Left renal pelvis (tissue), 4 donors: ENCODE measurements at places on chromosomes 12 and 14.

GRCh38 chr14:26926585-26926984, 328.8 kb upstream of the NOVA1 start:
- DNase-seq = no peak

GRCh38 chr14:95760596-95760995, 46.7 kb upstream of the TCL1A start:
- no peak for DNase-seq

GRCh38 chr14:52950898-52951680, at the start of gene FERMT2:
Gene FERMT2, minus strand, starts transcription at chr14:52951050. Its CDS starts 482 bp downstream, at chr14:52950568.
- peak; percentile 81 for DNase-seq

DNA sequence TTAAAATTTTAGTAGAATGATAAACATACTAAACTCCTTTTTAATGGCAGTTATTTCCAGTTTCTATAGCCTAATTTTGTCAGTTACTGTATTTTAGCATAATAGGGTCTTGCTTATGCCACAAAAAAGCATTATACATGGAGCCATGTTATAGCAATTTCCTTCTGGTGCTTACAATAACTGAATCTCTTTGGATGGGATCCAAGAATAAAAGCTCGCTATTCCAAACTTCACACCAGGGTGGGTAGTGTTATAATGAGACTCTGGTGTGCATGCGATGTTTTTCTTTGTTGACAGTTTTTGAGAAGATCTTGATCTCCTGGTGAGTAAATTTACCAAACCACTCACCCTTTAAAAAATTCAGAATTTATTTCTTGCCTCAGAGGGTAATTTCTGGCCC, 90.4 kb upstream of the CCDC91 start:
- DNase-seq = no peak

- DNase-seq = no peak
Observed at GRCh38 chr12:1650260-1650977, 21.4 kb downstream of the WNT5B start.

DNA sequence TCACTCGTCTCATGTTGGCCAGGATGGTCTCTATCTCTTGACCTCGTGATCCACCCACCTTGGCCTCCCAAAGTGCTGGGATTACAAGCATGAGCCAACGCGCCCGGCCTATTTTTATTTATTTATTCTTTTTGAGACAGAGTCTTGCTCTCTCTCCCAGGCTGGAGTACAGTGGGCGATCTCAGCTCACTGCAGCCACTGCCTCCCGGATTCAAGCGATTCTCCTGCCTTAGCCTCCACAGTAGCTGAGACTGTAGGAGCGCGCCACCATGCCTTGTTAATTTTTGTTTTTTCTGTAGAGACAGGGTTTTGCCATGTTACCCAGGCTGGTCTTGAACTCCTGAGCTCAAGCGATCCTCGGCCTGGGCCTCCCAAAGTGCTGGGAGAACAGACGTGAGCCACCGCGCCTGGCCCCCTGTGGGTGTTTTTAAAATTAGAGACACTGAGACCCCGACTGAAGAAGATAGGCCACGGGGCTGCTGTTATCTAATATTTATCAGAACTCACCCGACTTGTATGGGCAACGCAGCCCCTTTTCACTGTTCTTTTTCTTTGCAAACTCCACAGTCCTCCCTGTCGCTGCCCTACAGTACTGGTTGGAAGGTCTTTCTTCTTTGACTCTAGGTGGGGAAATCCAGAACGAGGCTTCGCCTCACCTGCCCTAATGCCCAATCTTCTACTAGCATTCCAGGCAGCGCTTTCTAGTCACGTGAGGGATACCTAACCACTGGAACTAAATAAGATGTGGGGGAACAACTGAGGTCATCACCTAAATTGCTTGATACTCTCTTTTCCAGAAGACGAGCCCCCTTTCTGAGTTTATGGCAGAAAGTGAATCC, 1.4 kb upstream of the GABARAPL1 start:
- no peak for DNase-seq

DNA sequence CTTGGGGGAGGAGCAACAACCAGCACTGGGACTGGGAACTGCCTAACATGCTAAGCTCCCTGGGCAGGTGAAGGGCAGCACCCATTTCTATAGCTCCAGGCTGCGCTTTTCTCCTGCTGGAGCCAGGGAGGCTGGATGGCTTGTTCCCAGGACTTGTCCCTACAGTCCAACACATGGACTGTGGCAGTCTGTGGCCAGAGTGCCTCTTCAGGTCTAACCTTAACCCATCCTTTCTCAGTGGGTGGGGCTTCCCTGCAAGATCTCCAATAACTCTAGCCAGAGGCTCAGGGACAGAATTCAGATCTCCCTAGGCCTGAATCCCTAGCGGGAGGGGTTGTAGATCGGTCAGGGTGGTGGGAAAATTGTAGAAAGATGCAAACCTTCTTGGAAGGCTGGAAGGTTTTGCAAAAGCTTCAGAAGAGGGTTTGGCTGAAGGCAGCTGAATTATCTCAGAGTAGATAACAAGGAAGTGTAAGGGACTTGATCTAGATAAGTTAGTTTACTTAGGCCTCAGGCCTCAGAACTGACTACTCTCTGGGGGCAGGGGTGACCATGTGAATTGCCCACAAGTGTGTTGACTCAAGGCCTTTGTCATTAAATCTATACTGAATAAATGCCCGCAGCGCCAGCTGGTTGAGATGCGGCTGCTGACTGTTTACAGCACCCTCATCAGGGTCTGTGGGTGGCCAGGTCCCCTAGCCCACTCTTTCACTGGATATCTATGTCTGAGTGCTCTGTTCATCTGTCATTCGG, 60.7 kb downstream of the SSPN start:
- DNase-seq = no peak

- DNase-seq = no peak
Observed at GRCh38 chr12:25186788-25187402, 8.1 kb downstream of the DNAI7 start.

- DNase-seq = no peak
Observed at GRCh38 chr12:80217011-80217535, 117.7 kb downstream of the OTOGL start.
